ENCODE measurements at places on chromosomes 1 and 21.
A peak's percentile ranks its signal among the peaks of the same experiment; 100 is the strongest.

DNA sequence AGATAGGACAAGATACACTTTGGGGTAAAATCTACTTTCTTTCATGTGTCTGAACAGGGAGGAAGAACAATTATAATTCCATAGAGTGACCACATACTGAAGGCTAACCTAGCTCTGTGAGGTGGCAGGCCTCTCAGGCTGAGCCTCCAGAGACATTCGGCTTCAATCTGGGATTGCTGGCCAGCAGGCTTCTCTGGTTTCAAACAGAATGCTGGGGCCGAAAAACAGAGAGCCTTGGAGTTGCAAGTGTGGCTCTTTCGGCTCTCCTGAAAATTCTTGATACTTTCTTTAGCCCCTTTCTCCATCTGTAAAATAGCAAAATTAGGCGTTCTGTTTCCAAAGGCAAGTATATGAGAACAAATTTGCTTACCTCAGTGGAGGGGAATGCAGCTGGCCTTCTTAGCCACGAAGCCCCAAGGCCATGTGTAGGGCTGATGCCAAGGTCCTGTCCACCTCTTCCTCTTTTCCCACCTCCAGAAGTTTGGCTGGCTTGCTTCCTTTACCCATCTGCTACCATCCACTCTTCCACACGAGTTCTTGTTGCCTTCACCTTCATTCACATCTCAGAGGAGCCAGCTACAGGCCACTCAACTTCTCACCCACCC, 30.0 kb upstream of the UBE2U start:
- no peak for DNase-seq

- no peak for DNase-seq
Measured at GRCh38 chr1:177170756-177171535, at the start of gene BRINP2. Gene BRINP2 (plus strand): TSS chr1:177170958. CDS start chr1:177229877, 58,919 bp downstream.

DNA sequence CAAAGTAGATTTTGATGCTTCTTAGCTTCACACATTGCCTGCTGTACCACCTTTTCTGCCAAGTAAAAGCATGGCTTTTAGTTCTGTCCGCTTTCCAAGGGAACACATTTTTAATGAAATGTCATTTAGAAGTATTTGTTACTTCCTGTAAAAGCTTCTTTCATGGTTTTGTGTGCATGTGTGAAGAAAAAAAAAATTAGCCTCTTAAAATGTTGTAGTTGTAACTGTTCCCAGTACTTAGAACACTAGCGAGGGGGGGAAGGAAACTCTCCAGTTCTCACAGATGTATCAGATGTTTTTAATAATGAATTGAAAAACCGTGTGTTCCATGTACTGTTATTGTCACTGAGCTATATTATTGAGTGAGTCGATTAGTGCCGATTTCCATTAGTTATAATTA, 568.3 kb upstream of the ADGRL2 start:
- no peak for DNase-seq

- peak; percentile 13 for DNase-seq
Measured at GRCh38 chr1:63774617-63775417, 1.0 kb downstream of the ROR1 start.

DNA sequence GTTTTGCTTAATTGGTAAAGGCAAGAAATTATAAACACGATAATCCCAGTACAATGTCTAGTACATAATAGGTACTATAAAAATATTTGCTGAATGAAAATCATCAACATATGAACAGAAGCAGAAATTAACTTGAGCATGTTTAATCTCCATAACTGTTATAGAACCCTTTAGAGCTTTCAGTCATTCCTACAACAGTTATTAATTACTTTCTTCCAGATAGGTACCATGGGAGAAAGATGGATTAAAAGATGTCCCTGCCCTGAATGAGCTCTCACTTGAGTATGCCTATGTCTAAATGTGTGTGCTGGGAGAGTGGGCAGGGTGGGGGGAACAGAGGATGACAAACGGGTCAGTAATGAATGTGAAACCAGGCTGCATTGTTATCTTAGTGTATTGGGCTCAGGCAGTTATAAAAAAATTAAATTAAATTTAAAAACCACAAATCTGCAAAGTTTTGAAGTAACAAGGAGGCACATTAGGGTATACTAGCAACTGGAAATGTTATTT, 2.4 kb downstream of the EPS15 start:
- no peak for DNase-seq

DNA sequence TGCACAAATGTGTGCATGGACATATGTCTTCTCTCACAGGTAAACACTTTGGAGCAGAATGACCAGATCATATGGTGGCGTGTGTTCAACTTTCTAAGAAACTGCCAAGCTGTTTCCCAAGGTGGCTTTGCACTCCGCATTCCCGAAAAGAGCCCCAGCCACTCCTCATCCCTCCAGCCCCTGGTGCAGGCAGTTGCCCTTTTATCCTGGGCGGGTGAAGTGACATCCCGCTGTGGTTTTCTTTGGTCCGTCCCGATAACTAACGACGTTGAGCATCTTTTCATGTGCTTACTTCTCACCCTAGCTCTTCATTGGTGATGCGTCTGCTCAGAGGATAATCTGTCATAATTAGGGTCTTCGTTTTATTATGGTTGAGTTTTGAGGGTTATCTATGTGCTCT, 612.5 kb downstream of the MATN1 start:
- no peak for DNase-seq

DNA sequence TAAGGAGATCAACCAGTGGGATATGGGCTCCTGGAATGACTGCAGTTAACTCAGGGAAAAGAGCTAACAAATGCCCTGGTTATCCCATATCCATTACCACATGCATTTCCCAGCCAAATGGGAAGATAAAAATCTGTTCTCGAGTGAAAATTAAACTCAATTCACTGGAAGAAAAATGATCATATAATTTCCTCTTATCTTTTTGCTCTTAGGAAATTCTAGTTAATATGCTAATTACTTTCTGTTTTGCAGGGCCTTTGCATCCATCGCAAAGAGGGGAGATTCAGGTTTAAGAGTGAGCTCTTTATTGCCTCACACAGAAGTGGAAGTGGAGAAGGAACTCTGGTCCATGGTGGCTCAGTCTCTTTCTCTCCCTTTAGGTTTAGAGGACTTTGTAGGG, 3.9 kb upstream of the IL24 start:
- DNase-seq: no peak

DNA sequence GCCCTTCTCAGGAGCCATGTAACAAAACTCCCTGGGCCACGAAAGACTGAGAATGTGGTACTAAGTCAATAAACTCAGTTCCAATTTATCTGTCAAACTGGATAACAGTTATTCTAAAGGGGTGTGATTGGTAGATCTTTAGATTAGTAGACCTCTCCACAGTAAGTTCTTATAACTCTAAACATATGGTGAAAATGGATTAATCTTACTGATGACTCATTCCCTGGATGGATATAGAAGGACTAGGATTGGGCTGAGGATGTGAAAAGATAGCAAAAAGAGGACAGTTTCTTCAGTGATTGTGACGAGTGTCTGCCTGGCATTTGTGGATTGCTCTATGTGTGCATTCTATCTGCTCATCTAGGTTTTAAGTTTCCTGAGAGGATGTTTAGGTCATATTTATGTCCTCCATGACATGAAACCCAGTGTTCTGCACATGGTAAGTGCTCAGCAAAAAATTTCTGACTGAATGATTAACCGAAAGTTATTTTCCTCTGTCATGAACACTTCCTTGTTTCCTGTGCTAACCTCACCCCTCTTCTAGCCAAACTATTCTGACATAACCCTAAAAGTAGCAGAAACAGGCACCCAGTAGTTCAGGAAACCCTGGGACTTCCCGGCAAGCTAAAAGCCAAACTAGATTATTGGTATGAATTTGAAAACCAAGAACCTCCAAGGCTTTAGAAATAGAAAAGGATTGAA, 397.5 kb upstream of the PLXNA2 start:
- DNase-seq: no peak

- DNase-seq: no peak
Measured at GRCh38 chr1:50251702-50252101, 143.0 kb downstream of the ELAVL4 start.

GRCh38 chr1:179099891-179100290, 18.0 kb downstream of the TOR3A start:
- no peak for DNase-seq

GRCh38 chr1:62977366-62977765, 193.4 kb downstream of the ATG4C start:
- no peak for DNase-seq

GRCh38 chr1:234573711-234574299, 36.2 kb downstream of the IRF2BP2 start:
- no peak for DNase-seq

DNA sequence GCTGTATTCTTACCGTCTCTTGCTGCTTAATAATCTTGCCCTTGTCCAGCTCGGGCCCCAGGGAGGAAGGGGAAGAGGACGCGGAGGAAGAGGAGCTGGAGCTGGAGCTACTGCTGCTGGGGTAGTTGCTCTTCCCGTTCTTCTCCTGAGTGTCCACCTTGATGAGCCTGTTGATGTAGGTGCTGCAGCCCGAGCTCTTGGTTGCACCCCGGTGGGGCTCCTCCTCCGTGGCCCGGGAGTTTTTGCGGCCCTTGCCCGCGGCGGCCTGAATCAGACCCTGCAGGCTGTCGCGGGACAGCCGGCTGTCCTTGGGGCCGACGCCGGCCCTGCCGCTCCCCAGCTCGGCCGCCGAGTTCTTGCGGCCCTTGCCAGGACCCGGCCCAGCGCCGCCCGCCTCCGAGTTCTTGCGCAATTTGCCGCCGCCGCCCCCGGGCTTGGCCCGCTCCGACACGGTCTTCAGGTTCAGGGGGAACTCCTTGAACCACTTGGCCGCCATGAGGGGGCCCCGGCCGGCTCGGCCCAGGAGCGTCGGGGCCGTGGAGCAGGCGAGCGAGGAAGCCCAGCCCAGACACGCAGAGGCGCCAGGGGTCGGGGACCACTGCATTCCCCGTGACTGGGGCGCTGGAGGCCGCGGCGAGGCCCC, 475 bp upstream of the TDRD10 start:
- DNase-seq: no peak

- no peak for DNase-seq
Measured at GRCh38 chr1:4118746-4119515, 218.9 kb upstream of the C1orf174 start.

DNA sequence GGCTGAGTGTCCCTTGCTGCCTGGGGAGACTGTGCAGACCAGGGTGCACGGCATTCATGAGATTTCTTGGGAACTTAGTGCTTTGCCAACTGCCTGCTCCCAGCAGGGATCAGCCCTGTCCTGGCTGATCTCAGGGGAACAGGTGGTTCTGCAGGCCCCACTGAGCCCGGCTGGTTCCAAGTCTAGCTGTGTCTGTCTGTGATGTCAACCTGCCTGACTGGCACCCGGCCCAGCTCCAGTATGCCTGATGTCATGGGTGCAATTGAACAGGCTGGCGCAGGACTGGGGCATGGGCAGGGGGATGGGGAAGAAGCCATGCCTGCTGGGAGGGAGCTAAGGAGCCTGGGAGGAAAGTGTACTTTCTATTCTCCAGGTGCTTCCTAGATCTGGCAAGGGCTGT, 227.1 kb downstream of the GRIK3 start:
- no peak for DNase-seq

Measured in HTR-8/SVneo (cell line).